Hematopoietic multipotent progenitor cell treated with erythropoietin and hydrocortisone succinate and interleukin-3 and kit ligand, for 17 days (in vitro differentiated cells): ENCODE measurements at places on chromosomes 16 and 17.

GRCh38 chr17:17837966-17838962 lies 1.5 kb upstream of the SREBF1 start:
- DNase-seq = peak; percentile 67

- DNase-seq = no peak
Observed at GRCh38 chr16:31461921-31462804, 2.9 kb downstream of the ARMC5 start.

GRCh38 chr17:1906662-1907101 lies 76.9 kb downstream of the RPA1 start:
- no peak for DNase-seq

DNA sequence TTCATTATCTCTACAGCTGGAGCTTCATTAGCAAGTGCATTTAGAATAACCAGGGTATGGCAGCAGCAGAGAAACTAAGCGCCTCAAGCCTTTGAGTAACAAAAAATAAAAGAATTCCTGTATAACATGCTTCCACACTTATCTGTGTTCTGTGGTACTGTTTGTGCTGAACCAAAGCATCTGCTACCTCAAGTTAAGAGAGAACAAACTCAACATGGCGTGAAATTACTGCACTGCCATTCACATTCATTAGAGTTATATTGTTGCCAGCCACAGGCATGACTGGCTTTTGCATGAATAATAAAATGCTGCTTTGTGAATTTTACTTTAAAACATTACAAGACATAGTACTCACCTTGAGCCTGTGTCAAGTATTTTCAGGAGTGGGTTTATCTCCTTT lies 76.6 kb downstream of the NLK start:
- DNase-seq = no peak

DNA sequence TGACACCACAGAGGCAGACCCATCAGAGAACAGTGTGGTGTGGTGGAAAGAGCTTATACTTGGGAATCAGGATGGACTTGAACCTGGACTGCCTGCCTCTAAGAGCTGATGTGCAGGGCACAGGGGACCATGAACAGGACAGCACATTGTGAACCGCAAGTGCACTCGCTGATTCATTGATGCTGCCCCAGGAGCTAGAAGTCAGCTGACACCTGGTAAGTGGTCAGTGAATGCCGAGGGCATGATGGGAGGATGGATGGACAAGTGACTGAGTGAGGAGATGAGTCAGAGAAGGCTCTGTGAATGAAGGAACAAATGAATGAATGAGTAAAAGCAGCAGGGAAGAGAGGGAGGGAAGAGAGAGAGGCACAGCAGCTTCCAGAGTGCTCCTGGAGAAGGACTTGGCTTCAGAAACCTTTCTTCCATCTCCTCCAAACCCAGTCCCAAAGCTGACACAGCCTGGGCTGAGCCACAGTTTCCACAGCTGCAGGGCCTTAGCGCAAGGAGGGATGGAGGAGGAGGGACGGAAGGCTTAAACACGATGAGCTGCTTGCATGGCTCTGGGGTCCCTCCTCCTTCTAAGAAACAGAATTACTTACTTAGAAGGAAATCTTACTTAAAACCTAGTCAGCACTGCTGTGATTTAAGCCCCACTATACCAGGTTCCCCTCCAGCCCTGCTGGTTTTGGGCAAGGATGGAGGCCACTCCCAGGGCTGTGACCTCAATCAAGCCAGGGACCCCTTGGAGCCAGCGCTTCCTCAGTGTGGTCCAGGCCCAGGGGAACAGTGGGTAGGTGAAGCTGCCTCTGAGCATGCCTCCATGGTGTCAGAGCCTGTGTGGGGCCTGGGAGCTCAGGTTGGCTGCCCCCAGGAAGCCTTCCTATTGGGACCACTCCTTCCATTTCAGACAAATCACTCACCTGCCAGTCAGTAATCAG lies 184.6 kb downstream of the TMEM132E start:
- no peak for DNase-seq

DNA sequence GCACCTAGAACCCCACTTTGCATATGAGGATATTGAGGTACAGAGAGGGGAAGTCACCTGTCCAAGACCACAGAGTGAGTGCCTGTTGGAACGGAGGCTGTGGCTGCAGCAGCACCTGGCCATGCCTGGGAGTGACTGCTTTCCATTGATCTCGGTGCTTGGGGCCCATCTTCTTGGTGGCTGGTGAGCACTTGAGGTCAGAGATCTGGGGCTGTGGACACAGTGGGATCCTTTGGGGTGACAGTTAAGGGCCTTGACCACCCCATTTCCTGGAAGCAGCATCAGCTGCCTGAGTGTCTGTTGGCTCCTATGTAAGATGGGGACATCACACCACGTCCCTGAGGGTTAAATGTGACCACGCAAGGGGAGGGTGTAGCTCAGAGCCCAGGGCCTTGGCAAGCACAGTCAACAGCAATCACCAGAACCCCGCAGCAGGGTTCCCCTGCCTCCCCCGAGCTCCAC lies 111.7 kb downstream of the IRF8 start:
- DNase-seq = no peak

DNA sequence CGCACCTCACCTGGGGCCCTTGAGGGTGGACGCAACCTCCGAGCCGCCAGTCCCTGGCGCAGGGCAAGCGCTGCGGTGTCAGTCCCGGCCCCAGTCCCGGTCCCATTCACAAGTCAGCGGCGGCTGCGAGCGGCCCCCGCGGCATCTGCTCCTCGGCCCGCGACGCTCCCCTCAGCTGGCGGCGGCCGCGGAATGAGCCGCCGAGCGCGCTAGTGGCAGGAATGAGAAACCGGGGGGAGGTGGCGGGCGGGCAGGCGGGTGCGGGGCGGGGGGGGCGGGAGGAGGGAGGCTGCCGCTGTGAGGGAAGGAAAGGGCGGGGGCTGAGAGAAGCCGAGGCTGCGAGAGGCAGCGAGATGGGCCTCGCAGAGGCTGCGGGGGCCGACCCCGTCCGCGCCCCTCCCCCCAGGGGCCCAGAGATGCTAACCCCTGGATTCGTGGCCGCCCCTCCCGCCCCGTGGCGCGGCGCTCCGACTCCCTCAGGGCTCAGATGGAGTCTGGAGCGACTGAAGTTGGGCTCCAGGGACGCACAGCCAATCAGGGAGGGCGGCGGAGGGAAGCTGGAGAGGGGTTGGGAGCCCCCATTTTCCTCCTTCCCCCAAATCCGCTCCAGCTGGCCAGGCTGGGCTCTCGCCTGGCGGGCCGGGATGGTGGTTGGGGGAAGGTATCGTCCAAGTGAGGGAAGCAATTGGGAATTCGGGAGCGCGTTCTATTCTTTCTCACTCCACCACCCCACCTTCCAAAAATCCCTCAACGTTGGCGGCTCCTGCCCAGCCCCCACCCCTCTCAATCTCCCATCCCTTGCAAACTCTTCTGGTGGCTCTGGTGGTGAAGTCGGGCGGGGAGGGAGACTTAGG lies at the start of gene CDH11:
Gene CDH11, minus strand, starts transcription at position 194 of the 854 bp plus-strand sequence. CDS start 117,194 bp downstream, outside the sequence.
- DNase-seq = no peak

DNA sequence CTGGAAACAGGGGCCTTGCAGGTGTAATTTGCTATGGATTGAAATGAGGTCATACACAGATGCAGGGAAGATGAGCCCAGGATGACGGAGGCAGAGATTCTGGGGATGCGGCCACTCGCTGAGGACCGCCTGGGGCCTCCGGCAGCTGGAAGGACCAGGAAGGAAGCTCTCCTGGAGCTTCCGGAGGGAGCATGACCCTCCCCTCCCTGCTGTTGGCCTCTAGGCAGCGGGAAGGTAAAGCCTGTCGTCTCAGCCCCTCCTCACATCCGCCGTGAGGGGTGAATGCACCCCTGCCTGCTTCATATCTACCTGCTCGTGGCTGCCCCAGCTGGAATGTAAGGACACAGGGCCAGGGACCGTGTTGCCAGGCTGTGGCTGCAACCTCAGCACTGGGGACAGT lies 29.1 kb upstream of the ZNF469 start:
- DNase-seq = no peak

- DNase-seq = no peak
Observed at GRCh38 chr16:52597073-52597771, 50.3 kb upstream of the TOX3 start.

DNA sequence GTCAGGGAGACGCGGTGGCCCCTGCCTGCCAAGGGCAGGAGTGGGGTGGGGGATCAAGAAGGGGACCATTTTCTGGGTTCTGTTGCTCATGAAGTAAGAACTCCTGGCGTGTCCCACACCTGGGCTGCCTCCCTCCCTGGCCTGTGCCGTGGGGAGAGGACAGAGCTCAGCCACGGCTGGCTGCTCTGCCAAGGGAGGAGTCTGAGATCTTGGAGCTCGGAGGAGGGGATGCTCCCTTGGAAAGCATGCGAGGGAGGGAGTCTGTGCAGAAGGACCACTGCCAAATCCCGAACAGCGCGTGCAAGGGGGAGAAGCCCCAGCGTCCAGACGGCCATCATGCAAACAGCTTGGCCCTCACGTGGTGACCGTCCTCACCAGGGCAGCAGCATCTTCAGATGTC lies 64.2 kb upstream of the ZNF469 start:
- no peak for DNase-seq

- no peak for DNase-seq
Observed at GRCh38 chr17:80242505-80242904, 18.1 kb upstream of the RNF213 start.

GRCh38 chr16:58040945-58041627 lies 15.5 kb downstream of the MMP15 start:
- DNase-seq = no peak

GRCh38 chr16:31273676-31274075 lies 13.9 kb downstream of the ITGAM start:
- DNase-seq = peak; percentile 9

GRCh38 chr17:45575126-45575885 lies 84.8 kb upstream of the PLEKHM1 start:
- DNase-seq = no peak

- DNase-seq = no peak
Observed at GRCh38 chr16:29987371-29988085, 7.9 kb downstream of the HIRIP3 start.

- DNase-seq = no peak
Observed at GRCh38 chr17:35244341-35245195, 1.7 kb downstream of the SLFN5 start.

DNA sequence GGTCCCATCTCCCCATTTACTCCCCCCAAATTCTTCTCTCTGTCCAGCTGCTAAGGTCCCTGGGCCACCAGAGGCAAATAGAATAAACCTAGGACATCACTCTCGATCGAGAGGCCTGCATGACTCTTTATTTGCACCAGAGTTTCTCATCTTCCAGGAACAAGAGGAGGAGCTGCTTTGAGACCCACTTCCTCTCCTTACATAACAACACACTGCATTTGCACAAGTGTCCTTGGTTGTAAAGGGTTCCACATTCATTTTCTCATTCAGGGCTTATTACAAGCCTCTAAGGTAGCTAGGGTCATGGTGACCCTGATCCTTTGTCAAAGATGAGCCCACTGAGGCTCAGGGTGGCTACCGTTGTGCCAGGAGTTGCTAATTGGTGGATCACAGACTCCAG lies 38.1 kb upstream of the RHOT1 start:
- no peak for DNase-seq

GRCh38 chr17:78709119-78709681 lies 72.9 kb downstream of the CYTH1 start:
- no peak for DNase-seq

DNA sequence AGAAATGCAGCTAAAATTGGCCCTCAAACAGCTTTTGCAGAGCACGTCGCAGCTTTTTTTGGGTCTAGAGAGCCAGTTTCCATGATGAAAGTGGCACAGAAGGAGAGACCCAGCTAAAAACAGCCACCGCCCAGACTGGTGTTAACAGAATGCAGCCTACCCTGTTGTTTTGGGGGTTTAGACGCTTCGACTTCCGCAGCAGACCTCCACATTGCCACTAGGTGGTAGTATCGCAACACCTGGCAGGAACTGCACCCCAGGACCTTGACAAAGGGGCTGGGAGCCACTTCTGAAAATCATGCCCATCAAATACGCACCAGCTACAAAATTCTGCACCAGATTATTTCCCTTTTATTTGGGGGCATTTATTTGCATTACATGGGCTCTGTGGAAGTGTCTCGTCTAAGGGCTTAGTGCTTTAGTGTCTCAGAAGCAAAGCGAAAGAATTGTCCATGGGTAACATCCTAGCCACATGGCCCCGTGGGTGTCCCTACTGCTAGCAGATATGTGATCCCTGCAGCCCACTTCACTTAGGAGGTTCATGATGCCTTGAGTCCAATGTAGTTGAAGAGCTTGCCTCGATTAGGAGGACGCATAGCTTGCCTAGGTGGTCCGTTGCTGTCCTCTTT lies 167.1 kb downstream of the HAPSTR1 start:
- DNase-seq = no peak

GRCh38 chr16:49585143-49585832 lies 211.7 kb downstream of the C16orf78 start:
- DNase-seq = no peak

DNA sequence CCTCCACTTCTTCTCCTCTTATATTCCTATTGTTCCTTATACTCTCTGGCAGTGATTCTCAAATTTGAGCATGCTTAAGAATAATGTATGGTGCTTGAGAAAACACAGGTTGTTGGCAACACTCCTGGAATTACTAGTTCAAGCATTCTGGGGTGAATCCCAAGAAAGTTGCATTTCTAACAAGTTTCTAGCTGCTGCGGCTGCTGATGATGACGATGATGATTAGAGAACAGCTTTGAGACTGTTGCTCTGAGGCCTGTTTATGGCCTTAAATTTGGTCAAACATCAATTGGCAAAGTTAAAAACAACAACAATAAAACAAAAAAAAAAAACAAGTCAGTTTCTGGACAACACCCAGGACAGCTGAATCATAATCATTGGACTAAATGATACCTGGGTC lies 961.9 kb downstream of the CDH11 start:
- no peak for DNase-seq

GRCh38 chr17:18182978-18183333 lies 672 bp upstream of the ALKBH5 start:
- no peak for DNase-seq

GRCh38 chr17:47714773-47715396 lies 18.2 kb upstream of the TBX21 start:
- DNase-seq = no peak
